ENCODE measurements at places on chromosomes 11 and 22.

- DNase-seq: peak; percentile 49
Measured at GRCh38 chr11:100932474-100933100, 197.0 kb downstream of the PGR start.

DNA sequence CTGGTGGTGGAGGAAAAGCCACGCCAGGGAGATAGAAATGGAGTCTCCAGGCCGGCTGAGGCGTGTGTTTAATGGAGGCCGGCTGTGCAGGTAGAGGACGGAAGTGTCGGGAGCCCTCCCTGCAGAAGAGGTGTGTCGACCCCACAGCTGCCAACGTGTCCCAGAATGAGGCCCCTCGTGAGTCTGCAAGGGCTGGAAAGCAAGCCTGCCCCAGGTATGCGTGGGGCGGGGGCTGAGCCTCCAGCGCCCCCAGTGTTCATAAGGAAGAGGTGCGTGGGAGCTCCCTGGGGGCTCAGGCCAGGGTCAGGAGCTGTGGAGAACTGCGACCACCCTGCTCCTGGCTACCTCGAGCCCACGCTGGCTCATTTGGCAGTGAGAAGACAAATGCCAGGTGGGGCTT lies 38.0 kb upstream of the JAM3 start:
- DNase-seq: no peak

- peak; percentile 33 for DNase-seq
Measured at GRCh38 chr22:50691521-50691920, 18.9 kb downstream of the SHANK3 start.

DNA sequence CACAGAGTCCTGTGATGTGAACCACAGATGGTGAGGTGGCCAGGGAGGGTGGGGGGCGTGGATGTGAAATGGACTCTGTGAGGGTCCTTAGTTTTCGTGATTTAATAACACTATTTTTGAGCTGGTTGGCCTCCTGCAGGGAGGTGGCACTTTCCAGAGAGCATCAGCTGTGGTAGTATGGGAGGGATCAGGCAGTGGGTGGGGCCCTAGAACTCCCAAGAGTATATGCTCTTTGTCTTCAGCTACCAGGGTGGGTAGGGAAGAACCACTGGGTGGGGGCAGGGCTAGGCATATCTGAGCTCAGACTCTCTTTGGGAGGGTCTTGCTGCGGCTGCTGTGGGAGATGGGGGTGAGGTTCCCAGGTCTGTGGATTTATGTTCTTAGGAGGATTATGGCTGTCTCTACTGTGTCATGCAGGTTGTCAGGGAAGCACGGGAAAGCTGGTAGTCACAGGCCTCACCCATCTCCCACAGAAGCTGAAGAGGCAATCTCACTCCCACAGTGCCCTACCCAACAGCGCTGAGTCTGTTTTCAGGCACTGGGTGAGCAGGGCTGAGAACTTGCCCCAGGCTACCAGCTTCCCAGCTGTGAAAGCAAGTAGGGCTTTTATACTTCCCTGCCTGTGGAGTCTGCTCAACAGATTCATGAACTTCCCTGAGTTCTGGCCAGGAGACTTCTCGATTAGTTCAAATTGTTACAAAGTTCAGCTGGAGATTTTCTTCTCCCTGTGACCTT lies 47.9 kb upstream of the SNX19 start:
- DNase-seq: no peak

GRCh38 chr11:6260207-6260726 lies 629 bp downstream of the CCKBR start:
- no peak for DNase-seq

DNA sequence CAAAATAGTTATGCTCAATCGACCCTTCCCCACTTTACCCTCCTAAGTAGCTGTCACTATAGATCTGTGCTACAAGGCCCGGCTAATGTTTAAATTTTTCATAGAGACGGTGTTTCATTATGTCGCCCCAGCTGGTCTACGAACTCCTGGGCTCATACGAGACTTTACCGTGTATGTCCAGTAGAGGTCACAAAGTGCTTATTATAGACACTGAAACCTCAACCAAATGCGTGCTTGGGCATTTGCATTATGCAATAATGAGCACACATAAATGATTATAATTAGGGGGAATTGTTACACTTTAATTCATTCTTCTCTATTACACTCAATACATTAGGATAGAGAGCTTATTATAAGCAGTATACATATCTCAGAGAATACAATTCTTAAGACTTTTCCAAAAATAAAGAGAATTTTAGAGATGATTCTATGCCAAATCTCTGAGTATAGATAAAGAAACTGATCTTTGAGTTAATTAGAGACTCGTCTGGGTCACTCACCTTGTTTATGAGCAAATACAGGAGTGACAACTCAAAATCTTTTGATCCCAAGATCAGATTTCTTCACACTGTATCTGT lies 12.5 kb upstream of the MRPL16 start:
- peak; percentile 20 for DNase-seq

GRCh38 chr11:103651341-103651998 lies 385.0 kb upstream of the DDI1 start:
- no peak for DNase-seq

DNA sequence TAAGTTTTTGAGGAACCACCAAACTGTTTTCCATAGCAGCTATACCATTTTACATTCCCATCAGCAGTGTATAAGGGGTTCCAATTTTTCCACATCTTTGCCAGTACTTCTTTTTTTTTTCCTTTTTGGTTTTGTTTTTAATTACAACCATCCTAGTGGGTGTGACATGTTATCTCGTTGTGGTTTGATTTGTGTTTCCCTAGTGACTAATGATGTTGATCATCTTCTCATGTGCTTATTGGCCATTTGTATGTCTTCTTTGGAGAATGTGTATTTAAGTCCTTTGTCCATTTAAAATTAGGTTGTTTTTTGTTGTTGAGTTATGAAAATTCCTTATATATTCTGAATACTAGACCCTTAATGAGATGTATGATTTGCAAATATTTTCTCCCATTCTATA lies 59.3 kb downstream of the STIM1 start:
- DNase-seq: peak; percentile 14

- DNase-seq: peak; percentile 31
Measured at GRCh38 chr11:82722231-82722630, 11.4 kb downstream of the FAM181B start.

- DNase-seq: peak; percentile 9
Measured at GRCh38 chr11:81916451-81916850, 817.2 kb downstream of the FAM181B start.

DNA sequence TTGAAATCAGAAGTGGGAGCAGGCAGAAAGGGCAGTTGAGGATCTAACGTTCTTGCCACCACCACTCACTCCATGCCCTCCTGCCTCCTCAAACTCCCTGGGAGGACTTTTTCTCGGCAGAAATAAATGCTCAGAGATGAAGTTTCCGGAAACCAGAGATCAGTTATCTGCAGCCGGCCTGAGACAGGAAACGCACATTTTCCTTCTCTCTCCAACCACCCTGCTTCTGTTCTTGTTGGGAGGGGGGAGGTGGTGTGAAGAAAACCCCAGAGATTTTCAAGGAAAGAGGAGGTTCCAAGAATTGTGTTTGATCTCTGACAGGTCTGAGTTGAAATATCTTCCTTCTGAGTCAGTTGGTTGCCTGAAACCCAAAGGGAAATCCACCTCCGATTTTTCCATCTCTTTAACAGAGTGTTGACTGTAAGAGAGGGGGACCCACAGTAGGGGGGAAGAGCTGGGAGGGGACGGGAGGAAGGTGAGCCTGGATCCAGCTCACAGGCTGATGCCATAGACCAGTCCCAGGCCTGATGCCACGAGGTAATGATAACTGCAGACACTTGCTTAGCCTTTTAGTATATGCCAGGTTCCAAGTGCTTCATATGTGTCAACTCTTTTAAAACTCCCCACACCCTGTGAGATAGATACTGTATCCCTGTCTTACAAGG lies 100.8 kb downstream of the TRAF6 start:
- peak; percentile 52 for DNase-seq

GRCh38 chr11:33655842-33656600 lies 44.6 kb downstream of the C11orf91 start:
- no peak for DNase-seq

GRCh38 chr11:130827451-130828377 lies 88.6 kb downstream of the SNX19 start:
- DNase-seq: peak; percentile 83

DNA sequence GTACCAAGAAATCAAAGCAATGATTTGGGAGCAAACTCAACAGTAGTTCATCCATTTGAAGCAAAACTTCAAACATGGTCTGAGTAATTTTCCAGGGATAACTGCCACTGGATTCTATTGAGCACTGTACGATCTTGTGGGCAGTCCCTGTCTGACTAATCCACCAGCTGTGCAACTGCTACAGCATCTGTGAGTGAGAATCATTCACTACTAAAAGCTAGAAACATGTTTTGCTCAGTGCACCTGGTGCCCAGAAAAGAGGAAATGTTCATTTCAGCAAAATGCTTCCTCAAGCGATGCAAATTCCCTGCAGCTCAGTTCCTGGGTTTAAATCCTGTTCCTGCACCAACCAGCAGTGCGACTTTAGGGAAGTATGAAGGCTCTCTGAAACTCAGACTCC lies 1077.9 kb downstream of the DLG2 start:
- peak; percentile 31 for DNase-seq

DNA sequence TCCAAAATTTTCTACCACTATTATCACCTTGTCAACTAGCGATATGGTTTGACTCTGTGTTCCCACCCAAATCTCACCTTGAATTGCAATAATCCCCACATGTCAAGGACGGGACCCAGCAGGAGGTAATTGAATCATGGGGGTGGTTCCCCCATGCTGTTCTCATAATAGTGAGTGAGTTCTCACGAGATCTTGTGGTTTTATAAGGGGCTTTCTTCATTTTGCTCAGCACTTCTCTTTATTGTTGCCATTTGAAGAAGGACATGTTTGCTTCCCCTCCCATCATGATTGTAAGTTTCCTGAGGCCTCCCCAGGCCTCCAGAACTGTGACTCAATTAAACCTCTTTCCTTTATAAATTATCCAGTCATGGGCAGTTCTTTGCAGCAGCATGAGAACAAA lies 73.5 kb upstream of the ZC3H12C start:
- DNase-seq: no peak

GRCh38 chr11:66020618-66021357 lies 5.5 kb downstream of the CATSPER1 start:
- DNase-seq: peak; percentile 49

DNA sequence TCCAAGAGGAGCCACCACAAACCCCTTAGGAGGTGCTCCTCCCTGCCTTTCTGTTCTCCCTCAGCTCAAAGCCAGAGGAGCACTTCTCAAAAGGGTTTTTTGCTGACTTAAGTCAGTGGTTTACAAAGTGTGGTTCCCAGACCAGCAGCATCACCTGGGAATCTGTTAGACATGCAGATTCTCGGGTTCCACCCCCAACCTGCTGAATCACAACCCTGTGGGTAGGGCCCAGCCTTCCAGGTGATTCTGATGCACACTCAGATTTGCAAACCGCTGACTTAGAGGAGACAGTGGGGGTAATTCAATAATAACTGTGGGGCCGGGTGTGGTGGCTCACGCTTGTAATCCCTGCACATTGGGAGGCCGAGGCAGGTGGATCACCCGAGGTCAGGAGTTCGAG lies 22.8 kb downstream of the CREB3L1 start:
- no peak for DNase-seq

GRCh38 chr22:11253000-11253511 lies 4274.9 kb upstream of the OR11H1 start:
- DNase-seq: no peak

- DNase-seq: no peak
Measured at GRCh38 chr22:50561401-50562358, 1.0 kb downstream of the SYCE3 start.

GRCh38 chr11:133545199-133545803 lies 13.0 kb upstream of the OPCML start:
- DNase-seq: no peak

DNA sequence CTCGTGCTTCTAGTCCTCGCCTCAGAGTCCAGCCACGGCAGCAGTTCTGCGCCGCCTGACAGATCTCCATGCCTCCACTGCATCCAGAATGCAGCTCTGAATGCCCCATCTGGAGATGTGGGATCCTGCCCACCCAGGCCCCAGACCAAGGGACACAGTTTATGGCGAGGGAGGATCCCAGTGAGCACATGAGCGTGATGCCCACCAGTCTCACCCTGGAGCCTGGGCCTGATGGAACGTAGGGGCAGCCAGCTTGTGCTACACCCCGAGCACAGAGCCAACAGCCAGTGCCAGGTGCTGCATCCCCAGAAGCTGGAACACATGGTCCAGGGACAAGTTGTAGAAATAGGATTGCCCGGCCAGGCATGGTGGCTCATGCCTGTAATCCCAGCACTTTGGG lies 10.4 kb downstream of the IGLL1 start:
- DNase-seq: no peak

DNA sequence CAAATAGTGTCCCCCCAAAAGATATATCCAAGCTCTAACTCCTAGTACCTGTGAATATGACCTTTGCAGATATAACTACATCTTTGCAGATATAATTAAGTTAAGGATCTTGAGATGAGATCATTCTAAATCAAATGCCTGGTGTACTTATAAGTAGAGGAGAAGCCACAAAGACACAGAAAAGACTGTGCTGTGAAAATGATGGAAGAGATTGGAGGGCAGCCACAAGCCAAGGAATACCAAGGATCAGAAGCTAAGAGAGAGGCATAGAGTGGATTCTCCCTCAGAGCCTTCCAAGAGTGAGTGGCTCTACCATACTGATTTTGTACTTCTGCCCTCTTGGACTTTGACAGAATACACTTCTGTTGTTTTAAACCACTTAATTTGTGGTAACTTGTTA lies 7.5 kb upstream of the CAVIN3 start:
- DNase-seq: no peak

All from fibroblast of skin of right quadriceps (primary cell).